MM.1S (cell line): ENCODE measurements at places on chromosomes 12 and 14.

DNA sequence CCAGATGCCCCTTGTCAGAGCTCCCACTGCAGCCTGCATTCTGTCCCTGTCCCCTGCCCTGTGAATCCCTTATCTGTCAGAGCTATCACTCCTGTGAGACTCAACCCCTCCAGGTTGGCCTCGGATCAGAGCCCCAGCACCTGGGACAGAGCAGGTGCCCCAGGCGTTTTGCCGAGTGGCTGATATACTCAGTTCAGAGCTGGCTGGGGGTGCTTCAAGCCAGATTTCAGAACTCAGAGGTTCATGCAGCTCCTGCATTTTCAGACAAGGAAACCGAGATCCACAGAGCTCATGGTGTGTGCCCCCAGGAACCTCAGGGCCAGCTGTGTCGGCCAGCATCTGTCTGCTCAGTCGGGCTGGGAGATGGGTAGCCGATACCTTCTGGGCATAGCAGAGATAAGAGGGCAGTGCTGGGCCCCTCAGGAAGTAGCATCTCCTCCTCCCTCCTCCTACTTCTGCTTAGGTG lies 228.0 kb upstream of the RTL1 start:
- DNase-seq: no peak

DNA sequence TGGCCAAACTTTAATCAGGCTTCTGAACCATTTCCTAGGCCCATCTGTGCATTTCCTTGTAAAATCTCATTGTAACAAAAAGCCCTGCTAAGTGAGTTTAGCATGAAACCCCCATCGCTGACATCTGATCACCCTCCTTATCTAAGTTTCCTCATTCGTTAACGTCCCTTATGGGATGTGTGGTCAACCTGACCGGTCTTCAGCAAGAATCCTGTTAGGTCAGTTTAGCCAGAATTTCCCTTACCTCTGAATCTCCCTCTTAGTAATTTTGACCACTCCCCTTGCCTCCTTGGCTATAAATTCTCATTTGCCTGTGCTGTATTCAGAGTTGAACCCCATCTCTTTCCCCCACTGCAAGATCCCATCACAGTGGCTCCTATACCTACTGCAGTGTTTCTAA lies 239.3 kb downstream of the RMST start:
- DNase-seq: no peak

- no peak for DNase-seq
Measured at GRCh38 chr12:110244829-110245228, 36.2 kb upstream of the ATP2A2 start.

- no peak for DNase-seq
Measured at GRCh38 chr12:34106172-34106571, 83.9 kb downstream of the ALG10 start.
